Activated T-helper 2 cell treated with anti-CD3 and anti-CD28 coated beads, Interferon-gamma antibody, Interleukin-2, Interleukin-4, amounts not matched to agents 10 μg/mL and 5 μg/mL and 100 μg/mL, durations not matched to agents 14 hours and 24 hours and 36 hours (primary cell): ENCODE measurements at places on chromosomes 2 and 18. TPM values are rescaled to one million over a fixed set of nuclear protein-coding genes. Genes with fewer than 3 reads are reported as not detected.

DNA sequence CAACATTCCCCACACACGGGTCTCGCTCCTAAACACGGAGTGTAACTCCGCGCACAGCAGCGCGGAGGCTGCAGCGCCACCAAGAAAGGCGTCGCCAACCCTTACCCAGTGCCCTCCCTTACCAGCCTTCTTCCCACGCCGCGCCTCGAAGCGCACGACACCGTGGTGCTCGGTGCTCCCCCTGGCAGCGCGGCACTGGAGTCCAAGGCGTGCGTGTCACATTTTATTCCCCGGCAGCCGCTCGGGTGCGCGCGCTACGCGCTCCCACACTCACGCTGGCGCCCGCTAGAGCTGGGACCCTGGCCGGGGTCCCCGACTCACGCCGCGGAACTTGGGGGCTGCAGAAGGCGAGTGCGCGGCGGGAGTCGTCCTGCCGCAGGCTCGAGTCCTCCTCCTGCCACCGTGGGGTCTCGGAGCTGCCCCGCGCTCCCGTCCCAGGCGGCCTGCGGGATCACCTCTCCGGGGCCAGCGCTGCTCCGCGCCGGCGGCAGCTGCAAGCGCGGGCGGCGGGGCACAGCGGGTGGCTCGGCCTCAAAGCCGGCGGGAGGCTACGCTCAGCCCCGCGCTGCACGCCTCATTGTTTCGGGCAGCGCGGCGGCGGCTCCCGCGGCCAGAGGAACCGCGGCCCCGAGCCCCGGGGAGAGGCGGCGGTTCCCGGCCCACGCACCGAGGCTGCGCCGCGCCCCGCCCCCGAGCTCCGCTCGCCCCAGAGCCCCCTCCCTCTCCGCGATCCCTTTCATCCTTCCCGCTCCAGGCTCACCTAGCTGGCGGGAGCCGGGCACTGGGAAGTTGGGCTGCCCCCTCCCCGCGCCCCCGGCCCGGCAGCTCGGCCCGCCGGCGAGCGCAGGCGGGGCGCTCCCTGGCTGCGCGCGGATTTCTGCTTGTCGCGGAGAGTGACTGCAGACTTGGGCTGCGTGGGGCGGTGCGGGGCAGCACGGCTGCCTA, at the start of gene ST6GAL2:
Gene ST6GAL2 (minus strand): TSS at position 197 of the 945 bp plus-strand sequence. CDS start 42,190 bp downstream, outside the sequence.
- H3K4me3 ChIP-seq: no peak within 1 kb of the TSS
- H3K4me1 ChIP-seq: peaks cover 1% of the 10 kb centered on the region
- H3K36me3 ChIP-seq: no peaks in the 10 kb centered on the region
- no peak within 1 kb of the TSS for H3K27ac ChIP-seq

DNA sequence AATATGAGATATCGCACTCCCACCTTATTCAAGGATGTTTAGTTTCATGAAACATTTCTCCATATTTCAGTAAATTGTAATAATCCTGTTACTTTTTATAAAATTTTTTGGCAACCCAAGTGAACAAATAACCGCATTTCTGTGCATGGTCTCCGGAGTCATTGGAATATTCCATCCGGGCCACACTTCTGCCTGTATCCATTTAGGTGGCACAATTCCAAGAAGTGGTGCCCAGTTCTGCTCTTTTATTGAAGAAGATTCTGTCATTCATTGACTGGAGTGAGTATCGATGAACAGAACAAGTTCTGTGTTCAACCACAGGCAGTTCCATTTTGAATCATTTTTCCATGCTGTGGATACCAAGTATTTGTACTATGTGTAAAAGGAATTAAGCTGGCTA, 26.6 kb upstream of the ICOS start:
- H3K27me3 ChIP-seq: peaks cover 2% of the 10 kb centered on the region
- peaks cover 26% of the 10 kb centered on the region for H3K4me1 ChIP-seq
- H3K36me3 ChIP-seq: peaks cover under 1% of the 10 kb centered on the region
- no peak overlapping the region for H3K4me3 ChIP-seq

GRCh38 chr2:38720613-38721241, 30.4 kb downstream of the SRSF7 start:
- peaks cover 68% of the 10 kb centered on the region for H3K36me3 ChIP-seq
- peaks cover 50% of the 10 kb centered on the region for H3K4me1 ChIP-seq
- no peak for DNase-seq
- H3K27ac ChIP-seq: peak overlapping the region; percentile 38
- H3K27me3 ChIP-seq: no peaks in the 10 kb centered on the region

DNA sequence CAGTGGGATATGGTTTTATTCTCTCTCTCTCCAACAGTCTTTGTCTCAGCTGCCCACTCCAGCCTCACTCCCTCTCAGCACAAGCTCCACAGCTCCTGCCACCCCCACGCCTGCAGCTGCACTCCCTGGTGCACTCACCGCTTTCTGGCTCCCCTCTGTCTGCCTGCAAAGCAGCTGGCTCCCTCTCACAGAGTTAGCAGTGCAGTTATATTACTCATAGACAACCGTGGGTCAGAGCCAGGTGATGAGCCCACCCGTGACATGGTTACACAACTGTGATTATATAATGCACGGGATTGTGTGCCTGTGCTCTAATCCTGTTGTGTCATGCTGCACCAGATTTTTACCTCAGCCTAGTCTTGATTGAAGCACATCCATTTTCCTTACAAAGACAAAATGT, 276.9 kb upstream of the CHAC2 start:
- H3K27me3 ChIP-seq: no peaks in the 10 kb centered on the region
- H3K36me3 ChIP-seq: no peaks in the 10 kb centered on the region
- H3K4me3 ChIP-seq: no peak overlapping the region
- no peak overlapping the region for H3K27ac ChIP-seq
- no peak for DNase-seq

GRCh38 chr2:108535357-108535631, 1.0 kb downstream of the LIMS1 start:
- no peak for DNase-seq
- H3K4me3 ChIP-seq: peak overlapping the region; percentile 92
- H3K36me3 ChIP-seq: peaks cover 8% of the 10 kb centered on the region
- peak overlapping the region; percentile 85 for H3K27ac ChIP-seq
- H3K4me1 ChIP-seq: peaks cover 48% of the 10 kb centered on the region

DNA sequence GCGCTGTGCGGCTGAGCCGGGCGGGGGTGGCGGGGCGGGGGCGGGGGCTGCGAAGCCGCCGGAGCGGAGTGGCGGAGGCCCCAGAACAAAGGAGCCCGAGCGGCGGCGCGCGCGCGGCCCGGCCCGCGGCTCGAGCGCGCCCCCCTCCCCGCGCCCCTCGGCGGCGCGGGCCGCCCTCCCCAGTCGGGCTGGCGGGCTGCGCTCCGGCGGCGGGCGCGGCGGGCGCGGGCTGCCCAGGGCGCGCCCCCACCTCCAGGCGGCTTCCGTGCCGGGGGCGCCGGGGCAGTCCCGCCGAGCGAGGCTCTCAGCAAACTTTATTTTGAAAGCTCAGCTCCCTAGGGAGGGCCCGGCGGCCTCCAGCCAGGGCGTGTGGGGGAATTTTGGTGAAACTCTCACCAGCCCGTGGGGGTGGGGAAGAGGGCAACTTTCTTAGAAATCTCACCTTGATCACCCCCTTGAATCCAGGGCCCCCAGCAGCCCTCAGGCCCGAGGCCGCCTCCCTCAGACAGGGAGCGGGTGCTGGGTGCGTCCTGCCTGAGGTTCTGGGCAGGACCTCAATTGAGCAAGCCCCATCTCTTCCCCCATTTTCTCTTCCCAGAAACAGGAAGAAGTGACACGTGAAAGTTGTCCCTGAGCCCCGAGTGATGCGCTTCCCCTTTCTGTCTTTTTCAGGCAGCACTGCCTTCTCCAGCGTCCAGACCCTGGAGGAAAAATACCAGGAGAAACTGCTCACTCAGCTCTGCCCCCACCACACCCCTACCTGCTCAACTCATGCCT, 786 bp downstream of the TET3 start:
- peak overlapping the region; percentile 80 for H3K27ac ChIP-seq
- no peaks in the 10 kb centered on the region for H3K27me3 ChIP-seq
- DNase-seq: peak; percentile 40
- peaks cover 52% of the 10 kb centered on the region for H3K36me3 ChIP-seq
- peak overlapping the region; percentile 86 for H3K4me3 ChIP-seq

DNA sequence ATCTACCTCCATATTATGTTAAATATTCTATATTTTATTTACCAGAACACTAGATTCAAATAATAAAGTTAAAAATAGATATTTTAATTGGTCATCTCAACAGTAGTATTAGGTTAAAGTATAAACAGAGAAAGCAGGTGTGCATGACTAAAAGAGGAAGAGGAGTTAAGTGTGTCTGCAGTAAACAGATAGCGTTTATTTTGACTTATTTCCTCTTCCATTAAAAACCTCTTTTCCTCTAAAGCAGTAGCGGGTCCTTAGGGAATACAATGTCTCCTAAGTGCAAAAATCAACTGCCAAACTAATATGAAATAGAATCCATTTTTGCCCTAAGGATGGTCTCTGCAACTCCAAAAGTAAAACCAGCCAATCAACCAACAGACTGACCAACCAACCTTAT, 27.7 kb downstream of the EIF2AK3 start:
- no peaks in the 10 kb centered on the region for H3K27me3 ChIP-seq
- DNase-seq: no peak
- H3K4me3 ChIP-seq: no peak overlapping the region
- peaks cover 13% of the 10 kb centered on the region for H3K36me3 ChIP-seq
- H3K27ac ChIP-seq: peak overlapping the region; percentile 55

- no peak for DNase-seq
- no peak overlapping the region for H3K27ac ChIP-seq
- no peaks in the 10 kb centered on the region for H3K4me1 ChIP-seq
- H3K4me3 ChIP-seq: no peak overlapping the region
- H3K36me3 ChIP-seq: no peaks in the 10 kb centered on the region
Observed at GRCh38 chr2:189217541-189217940, 38.0 kb upstream of the COL5A2 start.

FARSB gene
- 47.7 and 49.8 TPM in 2 replicates for total RNA-seq

- H3K36me3 ChIP-seq: no peaks in the 10 kb centered on the region
- H3K4me1 ChIP-seq: no peaks in the 10 kb centered on the region
- peaks cover 2% of the 10 kb centered on the region for H3K27me3 ChIP-seq
- no peak overlapping the region for H3K4me3 ChIP-seq
Observed at GRCh38 chr2:142973822-142974207, 96.4 kb downstream of the KYNU start.

DNA sequence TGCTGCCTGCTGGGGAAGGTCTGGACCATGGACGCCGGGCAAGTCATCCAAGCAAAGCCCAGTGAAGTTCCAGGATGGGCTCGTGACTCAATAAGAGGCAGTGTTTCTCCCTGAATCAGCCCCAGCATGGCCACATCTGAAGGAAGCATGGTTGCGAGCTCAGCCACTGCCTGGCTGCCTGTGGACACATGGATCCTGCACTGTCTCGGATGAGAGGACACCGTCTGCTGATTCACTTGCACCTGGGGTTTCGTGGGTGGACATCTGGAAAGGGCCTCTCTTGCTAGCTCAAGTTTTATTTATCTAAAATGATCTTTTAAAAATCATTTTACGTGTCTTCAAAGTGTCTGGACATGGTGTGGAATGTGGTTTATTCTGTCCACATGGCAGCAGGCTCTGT, 224.8 kb upstream of the FN1 start:
- peaks cover 15% of the 10 kb centered on the region for H3K4me1 ChIP-seq
- H3K4me3 ChIP-seq: no peak overlapping the region
- no peaks in the 10 kb centered on the region for H3K27me3 ChIP-seq
- DNase-seq: no peak
- H3K27ac ChIP-seq: no peak overlapping the region

DNA sequence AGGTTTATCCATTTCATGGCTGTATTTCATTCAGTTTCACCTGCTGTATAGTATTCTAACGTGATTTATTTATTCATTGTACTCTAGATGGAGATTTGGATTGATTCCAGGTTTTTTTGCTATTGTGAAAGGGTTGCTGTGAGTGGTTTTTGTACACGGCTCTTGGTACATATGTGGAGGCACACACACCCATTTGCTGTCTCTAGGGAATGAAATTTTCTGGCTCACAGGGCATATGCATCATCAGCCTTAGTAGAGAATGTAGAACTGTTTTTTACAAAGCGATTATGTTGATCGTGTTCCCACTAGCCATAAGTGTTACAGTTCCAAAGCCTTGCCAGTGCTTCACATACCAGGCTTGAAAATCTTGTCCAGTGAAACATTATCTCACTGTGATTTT, 5.1 kb downstream of the SPTBN1 start:
- H3K4me1 ChIP-seq: peaks cover 5% of the 10 kb centered on the region
- no peaks in the 10 kb centered on the region for H3K36me3 ChIP-seq
- H3K27me3 ChIP-seq: peaks cover 48% of the 10 kb centered on the region
- H3K27ac ChIP-seq: no peak overlapping the region

DNA sequence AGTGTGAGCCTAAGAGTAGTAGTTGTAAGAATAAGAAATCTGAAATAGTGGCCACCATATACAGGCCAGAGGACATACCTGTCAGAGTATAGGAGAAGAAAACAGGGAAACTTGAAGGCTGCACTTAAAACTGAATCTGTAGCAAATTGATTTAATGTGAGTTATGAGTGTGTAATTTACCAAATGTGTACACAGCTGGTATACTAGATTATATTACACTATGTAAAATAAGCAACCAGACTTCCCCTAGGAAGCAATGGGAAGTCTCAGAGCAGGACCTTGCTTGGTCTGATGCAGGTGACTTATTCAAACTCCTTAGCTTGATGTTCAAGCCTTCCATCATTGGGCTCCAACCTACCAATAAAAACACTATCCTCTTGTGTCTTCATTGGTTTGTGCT, 17.3 kb upstream of the EPC2 start:
- peaks cover 6% of the 10 kb centered on the region for H3K4me1 ChIP-seq
- H3K27me3 ChIP-seq: peaks cover 8% of the 10 kb centered on the region
- DNase-seq: no peak
- H3K36me3 ChIP-seq: no peaks in the 10 kb centered on the region
- H3K27ac ChIP-seq: no peak overlapping the region

DNA sequence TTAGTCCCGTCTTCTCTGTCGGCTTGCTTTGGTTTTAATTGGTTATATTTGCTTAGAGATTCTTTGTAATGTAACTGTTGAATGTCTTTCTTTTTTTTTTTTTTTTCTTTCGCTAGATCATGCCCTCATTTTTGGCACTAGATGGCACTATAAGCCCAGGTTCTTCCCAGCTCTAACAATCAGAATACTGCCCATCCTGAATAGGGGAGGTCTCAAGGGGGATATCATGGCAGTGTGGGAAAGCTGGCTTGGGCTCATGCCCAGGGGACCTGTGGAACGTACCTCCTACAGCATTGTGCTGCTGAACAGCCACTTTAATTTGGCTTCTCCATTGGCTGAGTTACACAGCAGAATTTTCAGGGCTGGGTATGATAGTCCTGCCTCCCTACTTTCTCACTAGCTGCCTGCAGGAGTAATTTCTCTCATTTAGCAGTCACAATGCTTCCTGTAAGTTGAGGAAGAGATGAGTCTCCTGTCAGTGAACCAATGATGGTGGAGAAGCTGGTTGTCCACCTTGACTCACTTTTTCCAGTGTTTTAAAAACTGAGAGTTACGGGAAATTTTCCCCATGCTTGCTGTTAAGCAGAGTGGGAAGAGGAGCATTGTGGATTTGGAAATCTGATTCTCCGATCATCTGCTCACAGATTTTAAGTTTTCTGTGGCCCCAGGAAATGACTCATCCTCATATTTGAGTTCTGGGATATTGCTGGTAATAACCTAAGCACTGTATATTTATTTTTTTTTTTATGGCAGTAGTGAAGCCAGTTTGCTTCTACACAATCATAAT, 47.2 kb downstream of the RAD51AP2 start:
- H3K4me1 ChIP-seq: no peaks in the 10 kb centered on the region
- no peak for DNase-seq
- no peaks in the 10 kb centered on the region for H3K27me3 ChIP-seq
- no peak overlapping the region for H3K27ac ChIP-seq
- H3K4me3 ChIP-seq: no peak overlapping the region
